ENCODE measurements at places on chromosomes 1 and 21.

DNA sequence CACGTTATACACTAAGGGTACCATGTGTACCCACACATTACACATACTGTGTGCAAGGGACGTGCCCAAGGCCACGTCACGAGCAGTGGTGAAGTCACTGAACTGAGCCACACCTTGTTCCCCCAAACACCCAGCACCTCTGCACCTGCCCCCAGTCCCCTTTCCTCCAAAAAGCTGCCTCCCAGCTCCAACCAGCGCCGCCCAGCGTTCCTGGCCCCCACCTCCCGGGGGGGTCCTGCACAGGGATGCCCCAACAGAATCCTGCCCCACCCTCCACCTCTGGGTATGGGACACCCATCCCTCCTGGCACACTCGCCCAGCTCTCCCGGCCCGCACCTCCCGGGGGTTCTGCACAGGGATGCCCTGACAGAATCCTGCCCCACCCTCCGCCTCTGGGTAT lies 54.1 kb downstream of the CHD5 start:
- no peak for DNase-seq

DNA sequence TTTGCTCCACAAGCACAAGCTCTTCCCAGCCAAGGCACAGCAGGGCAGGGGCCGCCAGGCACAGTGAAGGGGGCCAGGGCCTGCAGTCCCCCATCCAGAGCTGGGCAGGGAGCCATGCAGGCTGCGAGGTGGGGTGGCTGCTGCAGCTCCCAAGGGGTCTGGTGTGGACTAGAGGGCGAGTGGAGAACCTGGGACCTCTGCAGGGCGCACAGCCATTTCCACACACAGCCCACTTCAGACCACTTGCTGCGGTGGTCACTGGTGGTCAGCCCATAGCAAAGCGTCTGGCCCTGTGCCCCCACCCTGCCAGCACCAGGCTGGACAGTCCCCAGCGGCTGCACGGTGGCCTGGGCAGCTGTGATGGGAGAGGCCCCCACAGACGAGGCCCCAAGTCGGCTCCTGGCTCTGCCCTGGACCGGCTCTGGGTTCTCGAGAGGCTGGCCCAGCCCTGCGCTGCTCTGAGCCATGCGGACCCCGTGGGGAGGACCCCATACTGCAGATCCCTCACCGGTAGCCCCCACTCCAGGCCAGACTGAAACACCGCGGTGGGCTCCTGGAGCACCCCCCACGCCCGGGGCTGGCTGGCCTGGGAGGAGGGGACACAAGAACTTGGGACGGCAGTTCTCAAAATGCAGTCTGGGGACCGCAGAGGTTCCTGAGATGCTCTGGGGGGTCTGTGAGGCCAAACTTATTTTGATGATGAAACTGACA lies 47.1 kb upstream of the COL6A2 start:
- no peak for DNase-seq

- peak; percentile 99 for DNase-seq
These were observed 145.0 kb downstream of the RASAL2 start for GRCh38 chr1:178238722-178239510.

DNA sequence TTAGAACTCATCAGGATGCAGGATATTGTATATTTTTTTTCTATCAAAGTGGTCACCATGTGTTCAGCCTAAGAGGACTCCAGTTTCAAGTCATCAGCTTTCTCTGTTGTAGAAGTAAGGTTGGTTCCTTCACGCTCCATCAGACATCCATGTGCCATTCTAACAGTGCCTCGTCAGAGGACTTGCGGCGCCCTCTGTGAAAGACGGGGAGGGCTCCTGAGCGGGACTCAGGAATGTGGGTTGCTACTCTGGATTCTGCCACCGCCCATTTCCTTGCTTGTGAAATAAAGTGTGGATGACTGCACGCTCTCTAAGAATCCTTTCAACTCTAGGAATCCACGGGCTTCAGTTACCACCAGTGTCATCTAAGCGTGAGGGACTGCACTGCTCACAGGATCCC lies 593.5 kb downstream of the KIF26B start:
- peak; percentile 49 for DNase-seq

DNA sequence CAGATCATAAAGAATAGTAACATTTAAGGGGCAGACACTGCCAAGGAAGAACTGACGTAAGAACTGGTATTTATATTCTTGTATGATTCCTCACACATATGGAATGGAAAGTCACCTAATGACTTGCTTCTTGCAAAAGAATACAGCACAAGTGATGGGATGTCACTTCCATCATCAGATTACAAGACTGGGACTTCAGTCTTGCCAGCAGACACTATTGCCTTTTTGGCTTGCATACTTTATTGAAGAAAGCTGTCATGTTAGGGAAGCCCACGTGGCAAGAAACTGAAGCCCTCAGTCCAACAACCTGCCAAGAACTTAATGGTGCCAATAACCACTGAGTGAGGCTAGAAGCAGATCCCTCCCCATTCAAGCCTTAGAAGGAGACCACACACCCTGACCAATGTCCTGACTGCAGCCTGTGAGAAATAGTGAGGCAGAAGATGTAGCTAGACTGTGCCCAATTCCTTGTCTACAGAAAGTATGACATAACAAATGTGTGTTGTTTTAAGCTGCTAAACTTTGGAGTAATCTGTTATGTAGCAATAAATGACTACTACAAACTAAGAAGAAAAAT lies 12.0 kb downstream of the EGLN1 start:
- no peak for DNase-seq

GRCh38 chr1:83854456-83854855 lies 144.5 kb downstream of the TTLL7 start:
- no peak for DNase-seq

GRCh38 chr1:235161685-235162327 lies 756 bp upstream of the RBM34 start:
- no peak for DNase-seq

GRCh38 chr1:33660244-33660643 lies 187.8 kb downstream of the ZSCAN20 start:
- DNase-seq: peak; percentile 39

GRCh38 chr1:222706815-222707214 lies 5.5 kb downstream of the AIDA start:
- no peak for DNase-seq

DNA sequence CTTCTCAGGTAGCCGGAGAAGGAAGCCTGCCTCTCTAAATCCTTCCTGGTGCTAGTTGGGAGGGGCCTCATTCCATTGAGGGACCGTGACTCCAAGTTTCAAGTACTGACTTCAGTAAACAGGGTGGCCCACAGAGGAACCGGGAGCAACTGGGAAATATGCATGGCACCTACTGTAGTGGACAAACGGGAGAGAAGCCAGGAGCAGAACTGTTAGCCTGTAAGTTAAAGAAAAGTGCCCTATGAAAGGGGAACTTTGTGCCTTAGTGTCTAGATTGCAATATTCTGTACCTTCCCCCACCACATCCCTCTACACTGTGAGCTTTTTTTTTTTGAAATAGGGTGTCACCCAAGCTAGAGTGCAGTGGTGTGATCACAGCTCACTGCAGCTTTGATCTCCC lies 33.2 kb upstream of the KANK4 start:
- no peak for DNase-seq

DNA sequence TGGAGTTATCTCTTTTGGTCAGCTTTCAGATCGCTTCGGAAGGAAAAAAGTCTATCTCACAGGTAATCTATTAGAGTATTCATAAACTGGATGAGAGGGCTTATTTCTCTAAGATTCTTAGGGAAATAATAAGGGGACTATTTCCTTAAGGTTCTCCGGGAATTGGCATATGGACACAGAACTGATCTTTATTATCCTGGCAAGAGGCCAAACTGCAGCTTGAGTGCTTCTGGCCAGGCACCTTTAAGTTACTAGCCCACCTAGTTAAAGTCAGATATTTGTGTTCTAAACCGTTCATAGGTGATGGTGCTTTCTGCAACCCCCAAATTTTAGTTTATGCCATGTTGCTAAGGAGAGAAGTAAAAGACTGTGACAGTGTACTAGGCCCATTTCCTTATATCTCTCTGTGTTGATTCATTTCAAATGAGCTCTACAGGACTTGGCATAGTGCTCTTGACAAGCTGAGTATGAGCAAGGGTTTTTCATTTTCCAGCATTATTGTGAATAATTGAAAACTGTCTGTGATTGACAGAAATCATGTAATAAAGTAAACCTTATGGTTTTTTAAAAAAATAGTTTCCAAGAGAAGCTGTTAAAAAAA lies 43.4 kb downstream of the SLC22A15 start:
- no peak for DNase-seq

DNA sequence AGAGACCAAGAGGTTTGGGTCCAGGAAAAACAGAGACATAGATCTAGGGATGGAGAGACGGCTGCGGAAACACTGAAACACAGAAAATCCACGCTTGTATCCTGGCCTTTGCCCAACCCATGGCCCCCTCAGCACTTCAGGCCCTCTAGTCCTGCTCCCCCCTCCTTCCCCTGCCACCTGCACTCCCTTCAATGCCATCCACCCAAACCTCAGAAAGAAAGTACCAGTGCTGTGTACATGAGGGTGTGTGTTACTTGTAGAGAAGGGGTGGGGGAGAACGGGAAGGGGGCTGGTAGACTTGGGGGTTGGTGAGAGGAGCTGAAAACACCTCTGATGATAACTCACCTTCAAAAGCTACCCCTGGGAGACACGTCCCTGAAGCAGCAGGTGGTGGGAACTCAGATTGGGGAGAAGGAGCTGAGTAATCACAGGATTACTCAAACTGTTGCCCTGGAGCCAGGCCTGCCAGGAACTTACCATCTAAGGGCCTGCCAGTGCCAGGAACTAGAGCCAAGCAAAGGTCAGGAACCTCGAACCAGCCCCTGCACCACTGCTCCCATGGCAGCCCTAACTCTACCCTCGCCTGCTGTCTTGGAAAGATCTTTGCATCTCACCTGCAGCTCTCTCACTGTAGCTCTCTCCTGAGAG lies 11.5 kb downstream of the RORC start:
- no peak for DNase-seq
